ENCODE measurements at places on chromosomes 3 and 15.
A peak's percentile ranks its signal among the peaks of the same experiment; 100 is the strongest.

DNA sequence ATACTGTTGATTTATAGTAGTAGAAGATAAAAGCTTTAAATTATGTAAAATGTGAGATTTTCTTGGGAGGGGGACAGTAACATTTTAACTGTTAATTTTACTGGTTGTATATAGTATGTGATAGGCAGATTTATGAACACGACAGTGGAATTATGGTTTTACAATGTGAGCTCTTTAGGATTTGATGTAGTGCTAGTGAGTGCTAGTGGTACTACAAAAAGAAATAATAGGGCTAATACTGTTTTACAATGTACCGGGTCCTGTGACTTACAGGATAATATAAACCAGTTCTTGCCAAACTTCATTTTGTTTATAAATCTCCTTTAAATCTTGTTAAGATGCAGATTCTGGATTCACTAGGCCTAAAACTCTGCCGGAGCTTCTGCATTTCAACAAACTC, 165.7 kb downstream of the TCF12 start:
- DNase-seq = no peak

DNA sequence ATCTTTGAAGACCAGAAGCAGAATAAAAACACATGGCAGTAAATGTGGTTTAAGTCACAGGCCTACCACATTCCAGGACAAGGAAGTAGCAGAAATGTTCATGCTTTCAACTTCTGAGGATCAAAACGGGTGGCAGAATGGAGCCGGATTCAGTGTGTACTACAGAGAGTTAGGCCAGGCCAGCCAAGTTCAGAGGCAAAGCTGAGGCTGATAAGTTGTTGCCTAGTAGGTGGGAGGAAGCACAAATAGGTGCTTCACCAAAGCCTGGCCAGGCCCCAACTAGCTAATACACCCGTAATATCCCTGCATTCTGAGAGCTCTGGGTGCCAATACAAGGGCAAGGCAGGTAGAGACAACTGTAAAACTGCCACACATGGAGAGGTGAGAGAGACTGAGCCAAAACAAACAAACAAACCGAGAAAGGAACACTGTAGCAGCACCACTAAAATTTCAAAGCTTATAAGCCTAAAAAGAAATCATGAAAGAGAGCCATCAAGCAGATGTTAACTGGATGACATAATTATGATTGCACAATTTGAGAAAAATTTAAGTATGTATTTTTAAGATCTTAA, 156.4 kb upstream of the CBLB start:
- DNase-seq = no peak

DNA sequence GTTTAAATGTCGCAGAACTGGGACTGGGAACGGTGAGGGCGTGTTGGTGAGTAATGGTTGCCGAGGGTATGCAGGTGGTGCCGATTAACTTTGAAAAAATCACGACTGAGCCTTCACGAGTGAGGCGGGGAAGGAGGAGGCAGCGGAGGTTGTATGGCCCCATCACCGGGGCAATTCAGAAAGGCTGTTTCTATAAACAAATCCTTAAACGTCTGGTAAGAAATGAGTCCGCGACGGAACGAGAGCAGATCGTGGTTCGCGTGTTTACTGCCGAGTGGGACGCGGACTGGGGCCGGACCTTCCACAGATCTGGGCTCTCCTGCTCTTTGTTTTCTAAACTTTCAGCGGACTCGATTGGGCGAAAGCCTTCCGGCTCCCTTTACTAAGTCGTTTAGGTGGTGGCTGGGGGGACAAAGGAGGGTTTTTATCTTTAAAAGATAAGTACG, 2.7 kb downstream of the IGF1R start:
- DNase-seq = no peak

- no peak for DNase-seq
Observed at GRCh38 chr3:32195995-32196540, 42.4 kb upstream of the CMTM8 start.

- DNase-seq = no peak
Observed at GRCh38 chr15:51736751-51737521, 519 bp downstream of the LYSMD2 start.

GRCh38 chr3:171649911-171650592, 160.2 kb downstream of the PLD1 start:
- DNase-seq = no peak

DNA sequence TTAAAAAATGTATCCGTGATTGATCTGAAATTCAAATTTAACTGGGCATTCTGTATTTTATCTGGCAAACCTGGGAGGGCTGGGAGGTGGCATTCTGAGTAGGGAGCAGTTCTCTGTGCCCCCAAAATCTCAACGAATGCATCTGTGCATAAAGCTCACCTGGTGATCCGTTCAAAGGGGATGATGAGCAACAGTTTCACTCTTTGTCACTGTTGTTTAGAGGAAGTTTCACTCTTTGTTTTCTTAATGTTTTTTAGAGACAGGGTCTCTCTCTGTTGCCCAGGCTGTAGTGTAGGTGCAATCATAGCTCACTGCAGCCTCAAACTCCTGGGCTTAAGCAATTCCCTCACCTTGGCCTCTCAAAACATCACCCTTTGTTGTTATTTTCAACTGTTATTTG, 186.7 kb downstream of the SSR3 start:
- no peak for DNase-seq

DNA sequence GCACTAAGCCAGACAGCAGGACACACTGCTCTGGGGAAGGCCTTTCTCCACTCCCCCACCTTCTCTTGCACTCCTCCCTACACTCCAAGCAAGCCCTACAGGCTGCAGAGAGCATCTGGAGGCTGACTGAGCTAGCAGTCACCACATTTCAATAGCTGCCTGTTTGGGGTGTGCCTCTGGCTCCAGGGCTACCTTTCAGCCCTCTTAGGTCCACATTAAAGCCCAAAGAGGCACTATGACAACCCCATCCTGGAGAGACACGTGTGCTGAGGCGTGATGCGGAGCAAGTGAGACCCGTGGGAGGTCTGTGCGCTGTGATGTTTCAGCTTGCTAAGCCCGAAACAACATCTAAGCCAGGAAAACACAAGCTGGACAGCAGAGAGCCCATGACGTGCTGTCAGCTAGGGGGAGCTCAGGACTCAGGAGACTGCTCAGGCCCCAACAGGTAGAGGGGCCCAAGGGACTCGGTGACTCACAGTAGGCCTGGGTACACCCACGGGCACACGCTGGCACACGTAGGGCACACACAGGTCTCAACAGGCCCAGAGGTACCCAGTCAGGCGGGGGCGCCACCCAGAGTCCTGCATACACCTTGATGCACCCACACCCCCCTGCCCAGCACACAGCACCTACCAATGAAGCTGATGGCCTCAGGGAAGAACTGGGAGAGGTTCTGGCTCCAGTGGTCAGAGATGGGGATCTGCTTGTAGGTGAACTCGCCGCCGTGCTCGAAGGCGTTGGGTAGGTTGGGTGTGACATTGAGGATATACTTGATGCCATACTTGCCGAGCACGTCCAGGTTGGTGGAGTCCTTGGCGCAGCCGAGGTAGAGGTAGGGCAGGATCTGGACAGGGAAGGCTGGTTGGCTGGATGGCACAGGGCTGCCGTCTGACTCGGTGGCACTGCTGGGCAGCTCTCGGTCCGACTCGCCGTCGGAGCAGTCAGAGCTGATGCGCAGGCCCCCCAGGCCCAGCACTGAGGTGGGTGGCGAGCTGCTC, 2.8 kb downstream of the DUSP7 start:
- DNase-seq = peak; percentile 79

GRCh38 chr3:48963591-48963990, 26.4 kb upstream of the P4HTM start:
- no peak for DNase-seq

- DNase-seq = no peak
Observed at GRCh38 chr15:80426316-80426715, 22.1 kb downstream of the ARNT2 start.

- no peak for DNase-seq
Observed at GRCh38 chr3:52175416-52176179, 21.4 kb upstream of the POC1A start.

GRCh38 chr3:13379201-13379830, 40.8 kb downstream of the NUP210 start:
- peak; percentile 69 for DNase-seq

DNA sequence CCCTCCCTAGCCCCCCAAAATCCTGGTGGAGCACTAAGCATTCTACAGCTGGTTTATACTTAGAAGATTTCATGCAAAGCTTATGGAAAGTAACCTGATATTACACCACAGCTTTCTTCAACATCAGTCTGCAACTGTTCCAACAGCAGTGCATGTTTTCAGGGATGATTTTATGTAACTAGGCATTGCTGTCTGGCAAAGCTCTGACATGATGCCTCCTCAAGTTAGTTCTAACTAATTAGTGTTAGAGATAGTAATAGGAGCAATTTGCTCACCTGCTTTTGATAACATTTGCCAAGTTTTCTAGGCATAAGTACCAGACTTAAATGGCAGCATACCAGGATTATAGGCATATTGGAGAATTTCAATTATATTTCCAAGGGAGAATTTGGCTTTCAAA, 330.3 kb upstream of the SGO1 start:
- DNase-seq = peak; percentile 35

DNA sequence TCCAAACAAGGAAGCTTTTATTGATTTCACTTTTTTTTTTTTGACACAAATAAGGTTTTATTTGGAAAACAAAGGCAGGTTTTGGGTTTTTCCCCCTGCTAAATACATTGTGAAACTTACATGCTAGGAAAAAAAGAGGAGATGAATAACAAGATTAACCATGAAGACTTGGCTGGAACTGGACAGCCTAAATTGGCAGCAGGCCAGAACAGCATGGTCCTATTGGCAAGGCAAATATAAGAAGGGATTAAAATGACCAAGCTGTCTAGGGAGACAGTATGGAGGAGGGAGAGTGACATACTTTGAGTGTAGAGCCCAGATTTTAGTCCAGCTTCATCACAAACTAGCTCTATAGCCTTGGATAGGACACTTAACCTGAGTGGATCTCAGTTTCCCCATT, 63.9 kb upstream of the BBX start:
- no peak for DNase-seq

DNA sequence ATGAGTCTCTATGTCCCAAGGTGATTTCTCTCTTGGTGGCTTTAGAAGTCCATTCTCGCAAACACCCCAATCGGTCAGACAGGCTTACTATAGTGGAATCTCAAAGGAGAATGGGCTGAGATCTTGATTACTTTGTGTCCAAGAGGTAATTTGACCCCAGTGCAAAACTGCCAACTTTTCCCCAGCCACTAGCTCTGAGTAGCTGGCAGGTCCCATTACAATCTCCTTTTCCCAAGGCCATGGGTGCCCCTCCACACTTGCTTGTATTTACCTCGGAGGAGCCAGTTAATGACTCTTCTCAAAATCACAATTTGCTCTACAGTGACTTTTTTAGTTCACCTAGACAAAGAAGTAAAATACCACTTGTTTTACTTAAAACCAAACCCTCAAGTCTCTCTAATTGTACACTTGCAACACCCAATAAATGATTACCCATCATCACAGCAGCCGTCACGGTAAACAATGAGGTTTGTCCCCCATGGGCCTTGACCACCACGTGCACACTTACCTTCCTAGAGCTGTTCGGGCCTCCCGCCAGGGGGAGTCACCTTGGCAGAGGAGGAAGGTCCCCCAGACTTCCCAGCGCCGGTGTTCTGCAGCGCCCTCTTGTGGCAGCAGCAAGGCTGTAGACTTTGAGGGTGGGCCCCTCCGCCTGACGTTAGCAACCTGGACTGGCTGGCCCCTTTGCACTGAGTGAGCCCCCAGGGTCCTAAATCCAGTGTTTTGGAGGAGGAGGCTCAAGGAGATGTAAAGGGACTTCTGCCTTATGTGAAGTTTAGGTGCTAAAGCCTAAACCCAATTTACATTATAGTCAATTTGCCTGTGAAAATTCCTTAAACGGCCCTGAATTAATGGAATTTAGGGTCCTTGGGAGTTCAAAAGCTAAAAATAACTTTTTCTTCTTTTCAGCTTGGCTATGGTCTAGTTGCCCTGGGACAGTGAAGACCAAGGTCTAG, 18.7 kb upstream of the HDAC11 start:
- DNase-seq = no peak

DNA sequence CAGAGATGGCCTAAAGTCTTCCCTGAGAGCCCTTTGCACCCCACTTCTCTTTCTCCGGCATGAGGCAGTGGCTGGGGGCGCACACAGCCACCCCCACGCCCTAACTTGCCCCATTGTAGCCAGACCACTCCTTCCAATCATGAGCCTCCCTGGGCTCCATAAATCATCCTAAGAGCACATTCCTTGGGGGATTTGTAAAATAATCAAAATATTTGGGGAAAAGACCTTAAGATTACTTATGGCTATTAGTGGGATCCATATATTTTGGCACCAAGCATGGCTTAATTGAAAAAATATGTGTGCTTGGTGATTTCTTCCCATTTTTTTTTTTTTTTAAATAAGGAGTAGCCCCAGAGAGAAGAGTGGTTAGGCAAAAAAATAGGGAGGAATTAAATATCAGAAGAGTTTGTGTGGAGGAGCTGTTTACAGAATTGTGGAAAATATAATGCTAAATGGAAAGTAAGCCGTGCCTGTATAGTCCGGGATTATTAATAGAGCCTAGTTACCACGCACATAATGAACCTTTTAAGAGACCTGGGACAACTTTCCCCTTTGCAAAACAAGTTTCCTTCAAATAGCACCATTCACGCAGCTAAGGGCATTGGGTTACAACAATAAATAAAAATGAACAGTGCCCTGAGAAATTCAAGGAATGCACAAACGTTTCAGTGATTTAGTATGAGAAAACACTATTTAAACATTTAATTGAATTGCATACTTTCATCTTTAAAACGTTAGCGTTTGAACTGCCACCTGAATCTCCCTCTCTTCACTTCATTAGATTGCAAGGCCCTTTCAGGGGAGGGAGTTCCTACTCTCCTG, 46.1 kb downstream of the SMAD6 start:
- peak; percentile 75 for DNase-seq

DNA sequence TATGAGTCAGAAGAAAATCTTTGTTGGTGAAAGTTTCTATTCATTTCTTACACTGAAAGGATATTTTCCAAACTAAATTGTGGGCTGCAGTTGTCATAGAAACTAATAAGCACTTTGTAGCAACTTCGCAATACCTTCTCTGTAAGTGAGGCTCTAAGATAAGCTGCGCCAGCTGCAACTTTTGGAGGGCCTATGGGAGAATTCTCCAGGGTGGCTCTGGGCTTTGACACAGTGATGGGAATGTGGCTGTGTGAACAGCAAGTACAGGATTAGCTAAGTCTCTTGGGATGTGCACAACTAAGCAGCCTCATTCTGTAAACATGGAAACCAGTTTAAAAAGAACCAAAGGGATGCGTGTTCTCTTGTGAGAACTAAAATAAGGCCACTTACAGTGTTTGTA, 124.6 kb upstream of the SGO1 start:
- no peak for DNase-seq

GRCh38 chr15:50686469-50687301, at the start of gene TRPM7:
Gene TRPM7 (minus strand): TSS chr15:50686797. CDS start chr15:50686533, 264 bp downstream.
- DNase-seq = peak; percentile 98

- DNase-seq = no peak
Observed at GRCh38 chr3:188779281-188779980, 392.3 kb upstream of the TPRG1 start.

- no peak for DNase-seq
Observed at GRCh38 chr3:146390006-146390772, 79.2 kb downstream of the PLSCR2 start.

DNA sequence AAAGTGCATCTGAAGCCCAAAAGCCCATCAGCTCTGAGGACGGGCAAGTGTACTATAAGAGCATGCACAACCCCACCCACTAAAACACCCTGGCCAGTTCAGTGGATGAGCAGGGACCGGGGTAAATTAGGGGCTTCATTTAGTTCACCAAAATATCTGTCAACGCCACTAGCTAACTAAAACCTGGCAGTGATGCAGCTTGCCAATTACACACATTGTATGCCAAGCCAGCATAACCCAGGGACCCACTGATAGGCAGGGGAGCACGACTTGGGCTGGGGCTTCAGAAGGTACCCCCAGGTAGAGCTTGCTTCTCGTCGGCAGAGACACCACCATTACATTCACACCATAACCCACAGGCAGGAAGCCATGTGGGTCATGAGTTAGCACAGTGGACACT, 47.0 kb downstream of the PTPN23 start:
- no peak for DNase-seq
